Adrenal gland (tissue), 19 donors: ENCODE measurements at places on chromosomes 5 and 9. TPM values are rescaled to one million over a fixed set of nuclear protein-coding genes. Genes with fewer than 3 reads are reported as not detected.
A peak's percentile ranks its signal among the peaks of the same experiment; 100 is the strongest.

- DNase-seq, result no peak
Observed at GRCh38 chr5:126988021-126988569, 42.3 kb downstream of the MARCHF3 start.

ECSCR gene
- 4.6 TPM for total RNA-seq

DNA sequence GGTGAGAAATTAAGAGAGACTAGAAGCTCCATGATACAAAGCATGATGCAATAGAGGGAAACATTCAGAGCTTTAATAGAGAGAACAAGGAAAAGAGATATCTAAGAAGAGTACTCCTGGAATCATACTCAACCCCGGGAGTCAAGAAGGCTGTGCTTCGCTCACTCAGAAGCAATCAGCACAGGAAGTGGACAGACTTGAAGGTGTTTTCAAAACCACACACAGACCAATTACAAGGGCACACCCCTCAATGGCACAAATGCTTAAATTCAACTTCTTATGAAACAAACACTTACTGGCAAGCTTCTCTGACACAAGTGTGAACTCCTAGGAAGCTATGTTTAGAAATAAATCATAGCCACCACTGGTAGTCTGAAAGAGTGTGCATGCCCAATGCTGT, 462.3 kb downstream of the GABRG2 start:
- DNase-seq, result no peak

DNA sequence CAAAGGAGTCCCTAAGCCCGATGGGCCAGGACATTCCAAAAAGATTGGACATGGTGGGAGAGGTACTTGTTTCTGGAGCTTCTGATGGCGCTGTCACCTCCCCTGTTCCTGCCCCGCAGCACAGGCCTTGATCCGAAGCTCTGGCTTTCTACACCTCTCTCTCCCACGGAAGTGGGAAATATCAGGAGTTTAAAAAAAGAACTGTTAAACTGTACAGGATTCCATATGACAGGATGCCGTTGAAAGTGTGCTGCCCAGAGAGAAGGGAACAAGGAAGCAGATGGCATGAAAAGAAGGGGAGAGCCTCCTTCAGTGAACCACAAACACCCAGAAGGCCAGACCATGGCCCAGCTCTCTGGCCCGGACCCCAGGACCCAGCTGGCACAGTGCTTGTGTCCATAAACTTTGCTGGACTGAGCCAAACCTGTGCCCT, 26.8 kb upstream of the SLC2A8 start:
- DNase-seq, result no peak

DNA sequence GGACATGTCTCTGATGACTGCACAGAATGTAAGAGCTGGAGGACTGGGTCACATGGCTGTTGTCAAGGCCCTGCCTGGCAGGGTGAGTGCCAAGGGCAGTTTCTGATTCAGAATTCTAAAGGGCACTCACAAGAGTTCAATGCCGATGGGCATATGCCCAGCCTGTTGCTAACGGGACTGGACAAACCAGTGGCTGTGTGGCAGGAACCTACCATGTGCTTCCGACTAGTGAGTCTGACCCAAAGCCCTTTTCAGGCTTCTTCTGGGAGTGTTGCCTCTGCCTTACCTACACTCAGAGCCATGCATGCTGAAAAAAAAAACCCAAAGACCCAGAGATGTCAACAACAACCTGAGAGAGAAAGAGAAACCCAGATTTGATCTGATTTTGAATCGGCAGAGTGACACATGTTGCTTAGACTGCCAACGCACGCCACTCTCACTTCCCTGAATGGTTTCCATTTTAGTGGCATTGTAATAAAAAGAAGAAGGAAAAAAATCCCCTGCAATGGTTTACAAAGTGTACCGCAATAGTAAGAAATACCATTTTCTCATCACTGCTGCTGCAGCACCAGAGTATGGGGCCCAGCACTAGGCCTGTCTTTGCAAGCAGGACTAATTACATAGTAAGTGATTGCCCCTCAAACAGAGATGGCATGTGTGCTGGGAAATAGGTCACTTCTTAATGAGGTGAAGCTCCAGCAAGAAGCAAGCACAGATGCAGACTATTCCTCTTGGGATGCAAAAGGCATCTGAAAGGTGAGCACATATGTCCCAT, 194.3 kb downstream of the PALM2AKAP2 start:
- DNase-seq, result peak; percentile 82

- no peak for DNase-seq
Observed at GRCh38 chr5:173925449-173926071, 37.4 kb downstream of the CPEB4 start.

- DNase-seq, result peak; percentile 85
Observed at GRCh38 chr5:157535042-157535865, 40.3 kb downstream of the ADAM19 start.

GRCh38 chr9:79883073-79883645, 311.4 kb downstream of the TLE4 start:
- DNase-seq, result no peak

CCDC69 gene
- total RNA-seq, result 126 TPM

DNA sequence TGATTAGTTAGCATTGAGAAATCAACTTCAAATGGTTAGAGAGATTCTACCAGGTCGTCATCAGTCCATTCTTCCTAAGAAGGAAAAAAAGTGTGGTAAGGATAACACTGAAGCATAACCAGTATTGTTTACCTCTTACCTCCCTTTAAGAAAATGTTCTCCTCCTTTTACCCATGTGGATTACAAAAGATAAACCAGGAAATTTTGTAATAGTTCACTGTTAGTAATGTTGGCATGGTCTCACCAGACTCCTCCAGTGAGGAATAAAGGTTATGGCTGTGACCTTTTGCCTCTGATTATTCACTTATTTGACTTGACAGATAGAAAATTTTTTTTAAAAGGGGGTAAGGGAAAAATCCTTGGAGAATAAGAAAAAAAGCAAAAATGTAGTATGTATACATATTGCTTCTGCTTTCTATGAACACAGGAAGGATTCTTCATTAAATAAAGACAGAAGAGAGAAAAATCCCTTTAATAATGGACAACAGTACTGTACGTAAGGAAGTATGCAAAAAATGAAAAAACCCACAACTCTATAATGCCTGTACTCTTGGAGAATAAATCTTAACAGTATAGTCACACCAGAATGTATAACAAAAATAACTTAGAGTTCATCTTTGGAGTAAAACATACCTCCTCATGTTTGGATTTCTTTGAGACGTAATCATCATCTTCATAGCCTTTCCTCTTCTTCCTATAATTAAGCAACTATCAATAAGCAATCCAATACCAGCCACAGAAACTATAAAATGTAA, 18.1 kb downstream of the CCNH start:
- no peak for DNase-seq

LEAP2 gene
- total RNA-seq, result 0.87 TPM

ZNF366 gene
- 4.9 TPM for total RNA-seq

DNA sequence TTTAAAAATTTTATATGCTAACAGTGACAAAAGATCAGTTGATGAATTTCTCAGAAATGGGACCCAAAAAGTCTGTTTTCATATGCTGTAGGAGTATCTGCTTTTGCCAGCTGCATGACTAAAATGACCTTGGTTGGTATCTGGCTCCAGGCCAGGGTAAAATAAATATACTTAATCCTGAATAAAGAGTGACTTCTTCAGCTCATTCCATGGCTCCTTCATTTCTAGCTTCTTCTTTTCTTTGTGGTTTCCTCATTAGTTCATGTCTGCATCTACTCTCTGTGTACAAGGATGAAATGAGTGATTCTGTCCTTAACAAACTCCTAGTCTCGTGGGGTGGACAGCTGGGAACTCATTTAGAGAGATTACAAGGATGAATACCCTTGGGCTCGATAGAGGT, 36.0 kb downstream of the RCL1 start:
- peak; percentile 68 for DNase-seq

DNA sequence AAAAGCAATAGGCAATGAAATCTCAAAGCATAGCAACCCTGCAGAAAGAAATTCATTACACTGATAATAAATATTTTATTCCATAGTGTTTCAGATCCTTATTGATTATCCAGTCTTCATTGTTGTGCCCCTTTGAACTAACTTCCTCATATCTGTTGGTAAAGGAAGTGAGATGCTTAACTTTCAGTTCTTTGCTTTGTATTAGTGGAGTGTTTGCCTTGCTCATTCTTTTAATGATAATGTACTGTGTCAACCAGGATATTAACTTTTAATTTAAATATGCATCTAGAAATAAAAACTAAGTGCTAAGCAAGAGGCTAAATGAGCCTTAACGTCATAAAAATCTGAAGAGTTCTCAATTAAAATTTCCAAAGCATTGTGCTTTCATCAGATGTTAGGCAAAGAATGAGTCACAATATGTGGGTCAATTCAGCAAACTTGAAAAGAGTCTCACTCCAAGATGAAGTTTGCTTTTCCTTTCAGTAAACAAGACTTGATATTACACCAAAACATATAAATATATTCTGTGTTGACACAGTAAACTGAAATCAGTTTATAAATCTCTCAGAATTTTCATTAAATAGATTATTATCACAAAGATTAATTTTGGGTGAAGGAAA, 105.9 kb downstream of the GIN1 start:
- DNase-seq, result no peak

PCSK1 gene
- total RNA-seq, result 2.8 TPM

FAM221B gene
- total RNA-seq, result not detected

IFNA5 gene
- total RNA-seq, result not detected

- DNase-seq, result no peak
Observed at GRCh38 chr9:97717866-97718265, 20.7 kb upstream of the XPA start.

GRCh38 chr9:72533322-72533721, 11.9 kb downstream of the TMC1 start:
- no peak for DNase-seq

DNA sequence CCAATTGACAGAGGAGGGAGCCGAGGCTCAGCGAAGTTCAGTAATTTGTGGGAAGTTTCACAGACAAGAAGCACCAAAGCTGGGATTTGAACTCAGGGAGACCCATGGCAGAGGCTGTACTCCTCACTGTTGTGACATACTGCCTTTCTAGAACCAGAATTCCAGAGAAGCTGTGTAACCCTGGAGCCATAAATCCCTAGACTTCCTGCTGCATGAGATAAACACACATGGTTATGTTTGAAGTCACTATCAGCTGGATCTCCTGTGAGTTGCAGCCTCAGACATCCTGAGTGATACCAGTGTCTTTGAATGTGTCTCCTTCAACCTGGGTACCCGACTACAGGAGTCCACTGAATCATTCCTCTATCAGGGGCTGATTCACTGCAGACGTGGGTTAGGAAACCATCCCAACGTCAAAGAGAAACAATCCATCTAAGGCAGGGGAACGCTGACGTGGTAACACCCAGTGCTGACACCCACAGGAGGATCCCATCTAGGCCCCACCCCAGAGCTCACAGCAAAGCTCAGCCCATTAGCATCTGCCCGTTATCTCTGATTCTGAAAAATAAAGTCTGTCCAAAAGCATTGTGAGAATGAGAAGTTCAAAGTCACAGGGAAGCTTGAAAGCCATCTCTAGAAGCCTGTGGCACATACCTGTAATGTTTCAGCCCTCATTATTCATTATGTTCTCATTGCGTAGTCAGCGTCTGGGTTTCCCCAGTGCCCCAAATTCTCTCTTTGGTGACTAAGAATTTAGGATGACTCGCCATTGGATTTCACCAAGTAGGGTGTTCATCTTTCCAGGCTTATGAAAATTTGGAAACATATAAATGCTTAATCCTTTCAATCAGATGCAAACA, 36.3 kb upstream of the BASP1 start:
- no peak for DNase-seq

DNA sequence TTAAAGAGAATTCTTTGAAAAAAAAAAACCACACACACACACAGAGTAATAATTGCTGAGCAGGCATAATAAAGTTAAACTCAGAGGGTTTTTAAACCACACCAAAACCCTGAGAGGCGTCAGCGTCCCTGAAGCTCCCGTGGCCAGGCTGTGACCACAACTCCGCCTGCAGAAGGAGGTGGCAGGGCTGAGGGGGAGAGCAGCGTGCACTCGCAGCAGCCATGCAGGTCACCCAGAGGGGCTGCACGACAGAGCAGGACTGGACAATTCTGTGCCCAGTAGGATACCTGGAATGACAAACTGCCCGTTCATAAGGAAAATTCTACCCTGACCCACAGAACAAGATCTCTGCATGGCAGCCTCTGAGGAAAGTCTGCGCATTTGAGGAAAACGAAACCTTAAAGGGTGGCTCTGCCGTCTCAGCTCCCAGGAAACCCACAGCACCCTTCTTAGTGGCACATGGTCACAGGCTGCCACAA, 44.0 kb downstream of the ROR2 start:
- peak; percentile 59 for DNase-seq

GRCh38 chr5:144028636-144029035, 141.8 kb downstream of the YIPF5 start:
- DNase-seq, result no peak

DNA sequence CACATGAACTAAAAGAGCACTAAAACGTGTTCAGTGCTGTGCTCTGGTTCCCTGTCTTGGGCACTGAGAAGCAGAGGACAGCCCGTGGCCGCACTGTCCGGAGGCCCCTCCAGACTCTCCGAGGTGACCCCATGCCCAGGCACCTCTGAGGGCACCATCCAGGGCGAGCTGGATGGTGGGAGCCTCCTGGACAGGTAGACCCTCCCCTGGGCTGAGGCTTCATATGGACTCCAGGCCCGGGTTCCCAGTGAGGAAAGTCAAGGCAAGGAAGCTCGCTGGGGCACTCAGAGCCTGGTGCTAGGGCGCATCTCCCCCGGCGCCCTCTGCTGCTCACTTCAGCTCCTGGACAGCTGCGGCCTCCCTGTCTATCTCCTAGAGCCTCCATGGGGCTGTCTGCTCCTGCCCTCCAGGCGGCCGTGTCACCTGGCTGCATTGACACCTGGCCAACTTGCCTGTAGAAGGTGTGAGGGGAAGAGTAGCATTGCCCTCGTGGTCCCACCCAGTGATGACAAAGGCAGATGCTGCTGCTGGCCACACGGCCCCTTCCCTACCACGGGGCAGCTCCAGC, 178.2 kb upstream of the IRX1 start:
- DNase-seq, result no peak

DNA sequence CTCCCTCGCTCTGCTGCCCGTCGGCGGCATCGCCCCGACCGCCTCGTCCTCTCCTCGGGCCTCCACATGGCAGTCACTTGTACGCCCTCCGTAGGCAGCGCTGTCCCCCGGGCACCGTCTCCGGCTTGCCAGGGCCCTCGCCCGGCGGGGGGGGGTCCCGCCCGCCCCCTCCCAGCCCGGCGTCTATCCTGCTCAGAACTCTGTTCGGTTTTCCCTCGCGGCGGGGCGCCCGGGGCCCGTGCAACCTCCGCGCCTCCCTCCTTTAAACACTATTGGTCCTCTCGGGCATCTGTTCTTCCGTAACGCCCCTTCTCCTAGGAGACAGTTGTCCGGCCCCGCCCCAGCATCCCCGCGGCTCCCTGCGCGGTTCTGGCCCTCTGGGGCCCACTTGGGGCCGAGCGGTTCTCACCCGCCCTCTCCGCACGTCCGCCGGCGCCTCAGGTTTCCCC, 831 bp downstream of the ODF2 start:
- peak; percentile 78 for DNase-seq

- DNase-seq, result no peak
Observed at GRCh38 chr5:107422494-107422893, 248.2 kb downstream of the EFNA5 start.

DNA sequence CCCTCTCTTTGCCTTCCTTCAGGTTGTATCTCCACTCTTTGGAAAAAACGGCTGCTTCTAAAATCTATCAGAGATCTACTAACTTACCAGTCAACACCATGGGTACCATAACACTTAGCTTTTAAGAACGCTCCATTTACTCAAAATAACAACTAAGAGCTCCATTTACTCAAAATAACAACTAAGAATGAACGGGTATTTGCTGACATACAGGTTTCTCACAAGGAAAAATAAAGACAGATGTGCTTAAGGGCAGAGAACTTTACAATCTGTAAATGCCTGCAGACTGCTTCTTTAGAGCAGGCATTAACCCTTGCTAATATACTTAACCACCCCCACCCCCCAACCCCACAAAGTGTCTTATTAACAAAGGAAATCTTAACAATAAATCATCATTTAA, 2.8 kb downstream of the UBAP2 start:
- no peak for DNase-seq

- no peak for DNase-seq
Observed at GRCh38 chr9:108783731-108784495, 71.9 kb downstream of the ACTL7B start.
